Activated CD8-positive, alpha-beta T cell treated with anti-CD3 and anti-CD28 coated beads, Interleukin-2, amount 10 ng/mL, durations not matched to agents 7 days and 5 days (primary cell): ENCODE measurements at places on chromosomes 11 and 22. TPM values are rescaled to one million over a fixed set of nuclear protein-coding genes. Genes with fewer than 3 reads are reported as not detected.

FOLR2 gene
- total RNA-seq, result not detected

CD59 gene
- 33.7 TPM for total RNA-seq

DNA sequence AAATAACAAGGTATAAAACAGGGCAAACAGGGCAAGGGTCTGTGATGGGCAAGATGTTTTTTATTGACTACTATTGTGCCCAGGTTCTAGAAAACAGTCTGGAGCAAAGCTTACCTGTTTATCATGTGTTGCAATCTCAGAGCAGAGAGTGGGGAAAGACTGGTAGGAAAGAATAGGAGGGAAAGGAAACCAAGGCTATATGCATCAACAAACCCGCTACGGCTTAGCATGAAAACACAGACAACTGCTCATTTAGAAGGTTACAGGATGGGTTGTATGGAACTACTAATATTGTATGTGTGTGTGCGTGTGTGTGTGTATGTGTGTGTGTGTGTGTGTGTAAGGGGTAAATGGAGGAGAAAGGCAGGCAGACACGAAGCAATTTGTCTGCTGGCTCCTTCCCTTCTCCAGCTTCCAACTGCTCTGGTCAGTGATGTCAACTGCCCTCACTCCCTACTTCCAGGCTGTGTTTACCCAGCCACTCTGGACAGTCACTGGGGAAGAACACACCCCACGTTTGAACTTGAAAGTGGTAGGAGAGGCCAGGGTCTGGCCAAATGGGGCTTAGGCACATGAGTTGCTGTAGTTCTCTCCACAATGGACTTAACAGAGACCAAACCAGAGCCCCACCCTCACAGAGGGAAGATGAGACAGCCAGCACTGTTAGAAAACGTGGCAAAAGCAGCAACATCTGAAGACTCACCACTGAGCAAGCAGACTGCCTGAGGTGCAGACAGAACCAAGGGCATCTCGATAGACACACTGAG, 47.0 kb downstream of the GAB2 start:
- no peak for DNase-seq
- no peak overlapping the region for H3K4me3 ChIP-seq
- no peaks in the 10 kb centered on the region for H3K36me3 ChIP-seq
- H3K27me3 ChIP-seq, result peaks cover 8% of the 10 kb centered on the region
- H3K27ac ChIP-seq, result no peak overlapping the region

DNA sequence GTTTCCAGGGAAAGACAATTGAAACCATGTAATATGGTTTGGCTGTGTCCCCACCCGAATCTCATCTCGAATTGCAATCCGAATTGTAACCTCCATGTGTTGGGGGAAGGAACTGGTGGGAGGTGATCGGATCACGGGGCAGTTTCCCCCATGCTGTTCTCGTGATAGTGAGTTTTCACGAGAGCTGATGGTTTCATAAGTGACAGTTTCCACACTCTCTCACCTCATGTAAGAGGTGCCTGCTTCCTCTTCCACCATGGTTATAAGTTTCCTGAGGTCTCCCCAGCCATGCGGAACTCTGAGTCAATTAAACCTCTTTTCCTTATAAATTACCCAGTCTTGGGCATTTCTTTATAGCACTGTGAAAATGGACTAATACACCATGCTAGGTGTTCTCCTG, 148.3 kb upstream of the CADM1 start:
- no peaks in the 10 kb centered on the region for H3K36me3 ChIP-seq
- no peaks in the 10 kb centered on the region for H3K4me1 ChIP-seq
- DNase-seq, result no peak
- no peak overlapping the region for H3K27ac ChIP-seq
- no peaks in the 10 kb centered on the region for H3K27me3 ChIP-seq

SCYL1 gene
- 68.0 TPM for total RNA-seq

FTH1 gene
- 727 TPM for total RNA-seq

DNA sequence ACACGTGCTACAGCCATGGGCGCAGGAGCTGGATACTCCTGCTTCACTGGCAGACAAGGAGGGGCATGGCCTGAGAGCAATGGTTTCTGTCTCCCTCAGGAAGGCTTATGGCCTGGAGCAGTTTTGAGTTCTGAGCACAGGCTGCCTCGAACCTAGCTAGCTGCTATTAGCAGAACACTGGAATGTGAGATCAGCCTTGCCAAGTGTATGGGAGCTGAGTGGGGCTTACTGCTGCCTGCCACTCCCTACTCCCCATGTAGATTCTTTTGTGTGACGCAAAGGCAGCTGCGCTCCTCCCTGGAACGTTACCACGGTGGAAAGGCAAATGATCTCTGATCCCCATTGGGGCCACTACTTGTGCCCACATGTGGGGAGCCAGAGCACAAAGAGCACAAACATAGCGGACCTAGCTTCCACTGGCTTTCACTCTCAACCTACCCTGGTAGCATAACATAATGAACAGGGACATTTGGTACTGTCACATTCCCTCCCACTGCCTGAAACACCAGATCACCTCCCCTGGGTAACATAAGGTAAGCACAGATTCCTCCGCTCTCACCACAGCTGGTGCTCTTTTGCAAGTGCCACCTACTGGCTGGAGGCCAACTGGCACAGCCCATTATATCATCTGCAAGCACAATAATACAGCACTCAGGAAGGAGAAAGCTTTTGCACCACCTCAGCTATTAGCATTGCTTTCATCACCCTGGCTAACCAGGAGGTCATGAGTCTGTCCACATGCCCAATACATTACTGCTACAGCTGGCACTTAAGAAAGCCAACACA, 84.6 kb upstream of the GUCY1A2 start:
- no peak overlapping the region for H3K27ac ChIP-seq
- DNase-seq, result no peak
- H3K27me3 ChIP-seq, result no peaks in the 10 kb centered on the region
- no peaks in the 10 kb centered on the region for H3K36me3 ChIP-seq
- no peak overlapping the region for H3K4me3 ChIP-seq

- peak; percentile 75 for DNase-seq
- H3K4me1 ChIP-seq, result peaks cover 5% of the 10 kb centered on the region
- no peak overlapping the region for H3K4me3 ChIP-seq
- H3K27me3 ChIP-seq, result no peaks in the 10 kb centered on the region
These were observed 13.8 kb downstream of the GGT5 start for GRCh38 chr22:24230911-24231656.

- DNase-seq, result no peak
- no peak overlapping the region for H3K4me3 ChIP-seq
- peaks cover 16% of the 10 kb centered on the region for H3K27me3 ChIP-seq
- no peaks in the 10 kb centered on the region for H3K36me3 ChIP-seq
These were observed 17.4 kb downstream of the OR4D9 start for GRCh38 chr11:59528711-59529110.

FOLH1 gene
- not detected for total RNA-seq

TECTA gene
- 0.21 TPM for total RNA-seq

PATE2 gene
- total RNA-seq, result not detected

NCAM1 gene
- total RNA-seq, result 1.8 TPM

- H3K4me1 ChIP-seq, result no peaks in the 10 kb centered on the region
- H3K27me3 ChIP-seq, result no peaks in the 10 kb centered on the region
- DNase-seq, result no peak
- peaks cover 25% of the 10 kb centered on the region for H3K36me3 ChIP-seq
- H3K27ac ChIP-seq, result no peak overlapping the region
These were observed 43.6 kb downstream of the MRE11 start for GRCh38 chr11:94450048-94450447.

DNA sequence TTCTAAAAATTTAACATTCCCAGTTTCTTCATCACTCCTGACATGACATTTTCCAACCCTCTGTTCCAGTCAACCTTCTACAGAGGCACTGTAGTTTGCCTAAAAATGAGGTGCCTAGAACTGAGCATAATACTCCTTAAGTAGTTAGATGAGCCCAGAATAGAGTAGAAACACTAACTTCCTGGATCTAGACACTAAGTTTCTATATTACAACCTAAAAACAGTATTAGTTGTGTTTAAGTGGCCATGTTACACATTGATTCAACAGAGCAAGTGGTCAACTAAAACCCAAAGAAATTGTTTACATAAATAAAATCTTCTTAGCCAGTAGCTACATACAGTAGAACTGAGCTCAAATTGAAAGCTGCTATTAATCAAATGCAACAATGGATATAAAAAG, 1.3 kb downstream of the HPS5 start:
- H3K36me3 ChIP-seq, result peaks cover 28% of the 10 kb centered on the region
- peak overlapping the region; percentile 64 for H3K27ac ChIP-seq
- H3K4me3 ChIP-seq, result peak overlapping the region; percentile 51
- DNase-seq, result no peak
- H3K4me1 ChIP-seq, result peaks cover 61% of the 10 kb centered on the region
- H3K27me3 ChIP-seq, result no peaks in the 10 kb centered on the region
